ENCODE measurements at places on chromosomes 6 and 20.

DNA sequence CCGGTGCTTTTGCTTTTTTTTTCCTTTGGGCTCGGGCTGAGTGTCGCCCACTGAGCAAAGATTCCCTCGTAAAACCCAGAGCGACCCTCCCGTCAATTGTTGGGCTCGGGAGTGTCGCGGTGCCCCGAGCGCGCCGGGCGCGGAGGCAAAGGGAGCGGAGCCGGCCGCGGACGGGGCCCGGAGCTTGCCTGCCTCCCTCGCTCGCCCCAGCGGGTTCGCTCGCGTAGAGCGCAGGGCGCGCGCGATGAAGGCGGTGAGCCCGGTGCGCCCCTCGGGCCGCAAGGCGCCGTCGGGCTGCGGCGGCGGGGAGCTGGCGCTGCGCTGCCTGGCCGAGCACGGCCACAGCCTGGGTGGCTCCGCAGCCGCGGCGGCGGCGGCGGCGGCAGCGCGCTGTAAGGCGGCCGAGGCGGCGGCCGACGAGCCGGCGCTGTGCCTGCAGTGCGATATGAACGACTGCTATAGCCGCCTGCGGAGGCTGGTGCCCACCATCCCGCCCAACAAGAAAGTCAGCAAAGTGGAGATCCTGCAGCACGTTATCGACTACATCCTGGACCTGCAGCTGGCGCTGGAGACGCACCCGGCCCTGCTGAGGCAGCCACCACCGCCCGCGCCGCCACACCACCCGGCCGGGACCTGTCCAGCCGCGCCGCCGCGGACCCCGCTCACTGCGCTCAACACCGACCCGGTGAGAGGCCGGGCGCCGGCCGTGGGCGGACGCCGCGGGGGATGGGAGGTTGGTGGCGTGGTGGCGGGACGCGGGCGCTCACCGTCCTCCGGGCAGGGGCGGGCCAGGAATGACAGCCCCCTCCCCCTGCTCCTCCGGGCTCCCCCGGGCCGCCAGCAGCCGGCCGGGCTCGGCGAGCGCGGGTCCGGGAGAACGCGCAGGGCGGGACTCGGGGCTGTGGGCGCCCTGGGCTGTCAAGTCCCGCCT is 606 bp downstream of the ID4 start:
- no peak for DNase-seq

- no peak for DNase-seq
Observed at GRCh38 chr20:61166324-61166723, 85.7 kb upstream of the CDH4 start.

DNA sequence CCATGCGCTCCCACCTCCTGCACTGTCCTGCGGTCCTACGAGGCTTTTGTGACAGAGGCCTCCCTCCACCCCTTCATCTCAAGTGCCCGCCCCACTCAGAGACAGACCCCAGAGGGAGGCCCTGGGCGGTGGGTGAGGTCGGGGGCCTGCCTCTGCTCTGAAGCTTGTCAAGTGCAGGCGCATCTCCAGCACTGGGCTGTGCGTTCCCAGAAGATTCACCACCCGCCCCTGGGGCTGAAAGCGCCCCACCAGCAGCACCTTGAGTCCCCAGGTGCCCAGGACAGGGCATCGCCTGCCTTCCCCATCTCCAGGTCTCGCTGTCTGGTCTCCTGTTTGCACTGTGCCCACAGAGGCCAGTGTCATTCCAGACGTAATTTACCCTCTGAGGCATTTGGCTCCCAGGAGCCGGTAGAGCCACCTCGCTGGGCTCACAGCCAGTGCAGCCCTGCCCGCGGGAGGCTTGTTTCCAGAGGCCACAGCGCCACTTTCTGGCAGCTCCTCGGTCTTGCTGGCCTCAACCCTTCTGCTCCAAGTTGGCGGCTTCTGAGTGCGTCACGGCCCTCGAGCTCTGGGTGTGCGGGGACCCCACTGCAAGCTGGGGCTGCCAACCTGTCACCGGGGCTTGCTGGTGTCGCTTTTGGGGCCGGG is 191.1 kb downstream of the TAF4 start:
- DNase-seq, result no peak

DNA sequence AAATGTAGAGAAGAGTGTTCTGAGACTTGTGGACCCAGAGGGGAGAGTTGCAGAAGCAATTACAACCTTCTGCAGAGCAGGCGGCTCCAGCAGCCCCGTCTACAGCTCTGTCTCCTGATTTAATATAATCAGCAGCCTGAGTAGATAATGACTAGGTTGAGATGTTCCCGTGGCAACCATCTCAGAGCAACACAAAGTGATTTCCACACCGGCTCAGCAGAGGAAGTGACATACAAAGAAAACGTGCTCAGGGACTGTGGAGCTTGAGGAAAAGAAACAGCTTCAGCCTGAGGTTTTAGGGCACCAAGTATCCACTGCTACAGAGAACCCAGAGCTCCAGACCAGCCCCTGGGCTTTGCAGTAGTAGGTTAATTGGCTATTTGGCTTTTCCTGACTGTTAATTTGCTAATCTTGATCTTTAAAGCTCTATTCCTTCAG is 136.4 kb downstream of the MTFR2 start:
- peak; percentile 6 for DNase-seq

- no peak for DNase-seq
Observed at GRCh38 chr6:157063923-157064322, 259.4 kb downstream of the TMEM242 start.

DNA sequence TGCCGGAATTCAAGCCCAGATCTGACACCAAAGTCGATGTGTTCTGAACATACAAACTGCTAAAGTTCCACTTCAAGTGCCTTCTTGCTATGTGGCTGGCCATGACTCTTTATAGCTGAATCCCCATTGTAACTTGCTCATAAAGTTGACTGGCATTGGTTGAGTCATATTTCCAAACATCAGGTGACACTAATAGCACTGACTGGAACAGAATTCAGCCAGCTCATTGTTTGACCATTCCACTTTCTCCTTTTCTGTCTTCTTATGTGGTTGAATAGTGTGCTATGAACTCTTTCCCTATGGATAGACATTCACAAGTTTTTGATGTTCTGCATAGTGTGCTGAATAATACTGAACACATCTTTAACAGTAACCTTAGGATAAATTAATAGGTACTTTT is 266.2 kb upstream of the ZFP64 start:
- no peak for DNase-seq

- no peak for DNase-seq
Observed at GRCh38 chr6:9116026-9116425, 680.7 kb upstream of the SLC35B3 start.

DNA sequence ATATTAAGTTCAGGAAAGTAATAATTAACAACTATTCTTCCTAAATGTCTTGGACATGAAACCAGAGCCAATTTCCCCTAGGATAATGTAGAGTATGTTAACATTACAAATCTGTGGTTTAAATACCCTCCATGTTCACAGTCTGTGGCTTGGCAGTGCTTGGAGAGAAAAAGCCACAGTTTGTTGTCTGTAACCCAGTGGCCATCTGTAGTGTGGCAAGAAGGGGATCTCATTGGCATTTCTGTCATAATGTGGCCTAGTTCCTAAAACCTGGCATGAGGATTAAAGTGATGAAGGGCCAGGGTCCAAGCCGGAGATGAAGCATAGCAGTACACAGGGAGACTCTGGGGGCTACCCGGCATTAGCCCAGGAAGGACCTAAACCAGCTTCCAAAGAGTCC is 31.2 kb downstream of the SYNE1 start:
- DNase-seq, result no peak

- DNase-seq, result no peak
Observed at GRCh38 chr6:122904166-122904565, 91.9 kb upstream of the CLVS2 start.

GRCh38 chr6:76677017-76677416 is 604.6 kb upstream of the IMPG1 start:
- no peak for DNase-seq

- DNase-seq, result no peak
Observed at GRCh38 chr6:99364026-99364425, 14.6 kb upstream of the FAXC start.

GRCh38 chr6:49052901-49053300 is 410.2 kb downstream of the MMUT start:
- DNase-seq, result no peak

DNA sequence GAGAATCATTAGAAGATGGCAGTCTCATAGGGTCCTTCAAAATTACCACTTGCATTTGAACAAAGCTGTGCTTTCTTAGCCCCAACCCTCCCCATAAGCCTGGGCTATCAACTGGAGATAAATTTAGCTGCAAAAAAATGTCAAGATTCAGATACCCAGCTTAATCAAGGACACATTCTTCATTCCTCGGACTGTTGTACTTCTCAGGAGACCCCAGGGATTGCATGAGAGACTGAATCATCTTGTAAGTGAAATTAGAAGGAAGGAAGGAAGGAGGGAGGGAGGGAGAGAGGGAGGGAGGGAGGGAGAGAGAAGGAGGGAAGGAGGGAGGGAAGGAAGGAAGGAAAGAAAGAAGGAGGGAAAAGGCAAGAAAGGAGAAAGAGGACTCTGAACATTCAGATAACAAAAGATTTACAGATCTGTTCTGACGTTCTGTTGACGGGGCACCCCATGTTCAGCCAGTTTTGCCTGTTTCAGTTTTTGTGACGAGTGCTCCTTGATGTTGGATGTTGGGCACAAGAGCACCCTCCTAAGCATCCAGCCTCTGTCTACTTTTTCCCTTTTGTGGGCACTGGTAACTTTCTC is 498.7 kb downstream of the PREX1 start:
- no peak for DNase-seq

DNA sequence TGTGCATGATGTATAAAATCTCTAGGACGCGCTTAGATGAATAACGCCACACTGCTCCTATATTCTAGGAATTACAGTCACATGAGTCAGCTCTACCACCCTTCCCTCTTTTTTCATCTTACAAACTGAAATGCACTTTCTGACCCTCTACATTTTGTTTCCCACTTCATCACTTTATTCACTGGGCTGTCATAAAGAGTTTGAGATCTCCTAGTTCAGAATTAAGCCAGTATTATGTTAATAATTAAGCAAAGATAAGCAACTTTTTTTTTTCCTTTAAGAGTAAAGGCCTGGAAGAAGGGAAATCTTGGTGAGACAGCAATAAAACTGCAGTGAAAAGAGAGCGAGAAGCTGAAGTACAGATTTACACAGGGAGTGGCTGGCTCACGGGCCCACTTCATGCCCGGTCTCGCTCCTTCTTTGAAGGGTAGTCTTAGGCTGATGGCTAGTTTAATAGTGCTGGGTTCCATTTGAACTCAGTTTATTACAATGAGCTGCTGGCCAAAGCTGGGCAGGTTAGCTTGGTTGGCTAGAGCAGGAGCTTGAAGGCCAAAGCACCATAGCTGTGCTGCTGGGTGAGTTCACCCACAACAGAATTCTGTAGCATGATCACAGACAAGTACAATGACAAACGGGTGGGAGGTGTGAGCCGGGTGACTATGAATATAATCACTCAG is 110.6 kb downstream of the MAP7 start:
- DNase-seq, result peak; percentile 60

- DNase-seq, result no peak
Observed at GRCh38 chr6:17705428-17705777, 1.3 kb downstream of the NUP153 start.

- DNase-seq, result no peak
Observed at GRCh38 chr6:71254323-71254722, 34.3 kb upstream of the OGFRL1 start.

GRCh38 chr20:1867495-1868260 is 27.5 kb upstream of the SIRPA start:
- DNase-seq, result no peak

DNA sequence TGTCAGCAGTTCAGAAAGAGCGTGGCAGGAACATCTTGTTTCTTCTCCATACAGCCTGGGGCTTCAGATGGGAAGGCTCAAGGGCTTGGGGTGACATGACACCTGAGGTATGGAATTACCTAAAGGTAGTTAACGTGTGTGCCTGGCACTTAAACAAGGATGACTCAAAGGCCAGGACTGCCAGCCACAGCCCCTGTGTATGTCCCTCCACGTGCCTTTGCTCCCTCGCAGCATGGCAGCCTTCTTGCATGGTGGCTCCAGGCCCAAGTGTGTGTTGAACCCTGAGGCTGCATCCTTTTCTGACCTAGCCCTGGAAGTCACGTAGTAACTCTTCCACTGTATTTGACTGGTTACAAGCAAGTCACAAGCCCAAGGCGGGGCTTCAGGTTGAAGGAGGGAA is 33.6 kb upstream of the MYL9 start:
- no peak for DNase-seq

DNA sequence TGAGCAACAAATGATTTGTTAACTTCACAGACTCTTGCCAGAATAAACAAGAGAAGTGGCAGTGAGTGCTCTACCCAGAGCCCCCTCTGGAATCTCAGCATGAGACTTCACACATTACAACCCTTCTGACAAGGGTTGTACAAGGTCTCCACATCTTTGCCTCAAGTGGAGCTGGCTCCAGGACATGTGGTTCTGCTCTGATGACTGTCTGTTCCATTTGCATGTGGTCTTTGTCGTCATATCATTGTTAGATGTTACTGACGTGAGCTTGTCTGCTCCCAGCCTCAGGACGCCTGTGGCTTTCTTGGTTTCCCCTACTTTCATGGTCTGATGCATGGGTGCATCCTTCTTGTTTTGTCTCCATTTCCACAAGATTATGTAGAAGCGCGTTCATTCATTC is 115.0 kb downstream of the SLC24A3 start:
- no peak for DNase-seq

DNA sequence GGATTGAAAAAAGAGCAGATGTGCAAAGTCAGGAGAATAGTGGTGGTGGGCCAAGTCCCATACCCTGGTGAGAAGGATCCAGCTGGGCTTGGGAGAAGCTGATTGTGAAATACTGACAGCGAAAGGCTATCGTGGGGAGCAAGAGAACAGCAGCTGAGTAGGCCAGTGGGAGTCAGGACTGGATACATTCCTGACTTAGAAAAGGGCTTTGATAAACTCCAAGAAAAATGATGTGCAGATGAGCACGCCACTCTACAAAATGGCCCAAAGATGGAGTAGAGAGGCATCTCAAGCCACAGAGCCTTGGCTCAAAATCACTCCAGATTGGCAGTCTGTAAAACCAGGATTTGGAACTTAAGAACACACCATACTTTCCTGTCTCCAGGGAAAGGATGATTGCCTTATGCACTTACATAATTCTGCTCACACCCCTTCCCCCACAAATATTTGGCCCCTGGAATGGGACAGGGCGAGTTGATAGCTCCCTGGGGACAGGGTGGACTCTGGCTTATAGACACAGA is 578.7 kb downstream of the MAFB start:
- no peak for DNase-seq

All from head of caudate nucleus (tissue), 42 donors.